Inflammatory macrophage (primary cell): ENCODE measurements at places on chromosomes 12 and 14.

DNA sequence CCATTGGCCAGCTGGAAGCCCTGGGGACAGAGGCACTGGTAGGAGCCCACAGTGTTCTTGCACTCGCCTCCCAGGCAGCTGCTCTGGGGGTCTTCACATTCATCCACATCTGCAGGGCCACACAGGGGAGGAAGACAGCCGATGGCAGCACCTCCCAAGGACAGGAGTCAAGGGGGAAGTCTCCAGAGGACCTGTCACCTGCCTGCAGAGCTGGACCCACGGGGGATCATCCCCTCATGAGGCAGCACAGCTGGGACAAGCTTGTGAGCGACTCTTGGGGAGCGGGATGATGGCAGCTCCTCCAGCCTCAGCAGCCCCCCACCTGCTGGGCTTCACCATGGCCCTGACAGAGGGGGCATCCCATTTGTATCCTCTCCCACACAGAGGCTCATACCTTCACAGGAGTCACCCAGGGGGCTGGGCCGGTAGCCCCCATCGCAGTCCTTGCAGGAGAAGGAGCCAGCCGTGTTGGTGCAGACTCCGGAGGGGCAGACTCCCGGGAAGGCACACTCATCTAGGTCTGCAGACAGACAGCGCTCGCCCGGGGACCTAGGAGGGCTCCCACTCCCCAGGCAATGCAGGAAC lies 15.4 kb downstream of the ISCA2 start:
- DNase-seq, result no peak

GRCh38 chr12:76176940-76177339 lies 92.5 kb upstream of the NAP1L1 start:
- no peak for DNase-seq

GRCh38 chr12:106861984-106862916 lies 87.8 kb downstream of the RIC8B start:
- DNase-seq, result peak; percentile 24

- DNase-seq, result no peak
These were observed 36.3 kb downstream of the STON2 start for GRCh38 chr14:81363746-81364378.

GRCh38 chr12:52965337-52965731 lies 16.4 kb downstream of the KRT18 start:
- DNase-seq, result no peak

DNA sequence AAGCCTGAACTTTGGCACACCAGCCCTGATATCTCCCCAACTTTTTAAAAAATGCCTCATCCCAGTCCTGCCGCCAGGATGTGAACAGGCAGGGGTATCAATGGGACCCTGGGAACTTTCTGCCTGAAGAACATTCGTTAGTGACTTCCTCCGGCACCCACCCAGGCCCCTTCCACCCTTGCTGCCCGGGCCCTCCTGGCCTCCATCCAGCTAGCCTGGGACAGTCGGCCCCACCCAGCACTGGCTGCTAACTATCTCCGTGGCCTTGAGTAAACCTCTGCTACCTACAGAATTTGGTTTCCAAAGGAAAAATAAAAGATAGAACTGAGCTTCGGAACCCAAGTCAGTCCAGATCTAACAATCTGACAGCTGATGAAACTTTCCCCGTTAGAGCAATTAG lies 14.3 kb downstream of the SCARB1 start:
- DNase-seq, result no peak

DNA sequence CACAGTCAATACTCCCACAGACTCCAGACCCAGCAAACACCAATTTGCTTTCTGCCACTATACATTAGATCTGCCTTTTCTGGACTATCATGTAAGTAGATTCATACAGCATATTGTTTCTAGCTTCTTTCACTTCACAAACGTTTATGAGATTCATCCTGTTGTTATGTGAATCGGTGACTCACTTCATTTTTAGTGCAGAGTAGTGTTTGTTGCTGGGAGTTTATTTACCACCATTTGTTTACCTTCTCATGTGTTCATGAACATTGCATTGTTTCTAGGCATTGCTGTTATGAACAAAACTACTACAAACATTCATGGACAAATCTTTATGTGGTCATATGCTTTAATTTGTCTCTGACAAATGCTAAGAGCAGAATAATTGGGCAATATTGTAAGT lies 807.8 kb upstream of the TMEM132C start:
- no peak for DNase-seq

GRCh38 chr12:89791286-89791685 lies 82.6 kb upstream of the ATP2B1 start:
- peak; percentile 20 for DNase-seq

DNA sequence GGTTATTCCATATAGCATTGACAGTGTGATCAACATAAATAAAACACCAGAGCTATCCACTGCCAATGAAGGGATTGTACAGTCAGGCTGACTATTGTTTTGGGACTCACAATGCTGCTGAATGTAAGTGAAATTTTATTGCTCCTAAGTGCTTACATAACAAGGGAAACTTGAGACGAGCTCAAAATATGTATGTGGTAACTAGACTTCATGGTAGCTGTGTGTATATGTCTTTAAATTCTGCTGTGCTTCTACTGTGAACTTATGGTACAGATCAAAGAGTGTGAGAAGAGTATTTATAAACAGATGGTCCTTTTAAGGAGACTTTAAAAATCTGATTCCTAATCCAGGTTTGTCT lies 6.9 kb downstream of the FLRT2 start:
- DNase-seq, result no peak

DNA sequence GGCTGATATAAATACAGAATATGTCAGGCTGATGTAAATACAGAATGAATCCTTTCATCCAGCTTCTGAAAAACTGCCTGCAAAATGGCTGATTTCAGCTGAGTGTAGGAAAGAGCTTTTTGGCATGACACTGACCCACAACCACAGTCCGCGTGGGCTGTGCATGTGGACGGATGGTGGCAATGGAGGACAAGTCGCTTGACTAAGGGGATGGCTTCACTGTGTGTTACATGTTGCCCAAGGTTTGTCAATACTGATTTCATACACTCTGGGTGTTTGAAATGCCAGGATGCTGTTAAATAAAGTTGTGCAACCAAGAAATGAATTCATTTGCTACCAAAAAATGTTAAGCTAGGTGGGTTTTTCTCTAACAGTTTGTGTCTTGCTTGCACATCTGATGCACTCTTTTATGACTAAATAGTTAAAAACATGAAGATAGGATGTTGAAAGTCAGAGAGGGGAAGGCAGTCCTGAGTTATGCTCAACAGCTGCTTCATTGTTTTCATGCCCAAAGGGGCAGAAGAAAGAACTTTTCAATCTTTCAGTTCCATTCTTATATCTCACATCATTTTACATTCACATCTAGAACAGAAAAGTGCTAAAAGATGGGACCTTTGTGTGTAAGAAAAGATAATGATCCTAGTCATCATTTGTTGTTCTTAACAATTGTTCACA lies 36.5 kb upstream of the OVCH1 start:
- no peak for DNase-seq

DNA sequence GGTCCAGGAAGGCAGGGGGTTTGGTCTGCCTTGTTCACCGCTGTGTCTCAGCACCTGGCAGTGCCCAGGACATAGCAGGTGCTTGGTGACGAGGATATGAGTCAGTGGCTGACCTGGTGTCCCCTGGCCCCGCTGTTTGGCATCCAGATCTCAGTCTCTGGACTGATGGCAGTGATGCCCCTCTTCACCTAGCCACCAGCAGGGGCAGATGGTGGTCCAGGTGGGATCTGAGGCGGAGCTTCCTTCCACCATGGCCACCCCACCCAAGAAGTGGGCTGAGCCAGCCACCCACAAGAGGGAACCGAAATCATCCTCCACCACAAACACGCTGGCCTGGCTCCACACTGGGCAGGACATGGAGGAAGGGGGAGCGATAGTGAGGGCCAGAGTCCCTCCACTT lies 16.1 kb upstream of the SH2B3 start:
- DNase-seq, result no peak

- DNase-seq, result no peak
These were observed 70.6 kb upstream of the ARHGAP5 start for GRCh38 chr14:32006263-32007110.

GRCh38 chr12:108570743-108571608 lies 8.6 kb downstream of the ISCU start:
- DNase-seq, result no peak

- no peak for DNase-seq
These were observed 27.0 kb downstream of the SLC25A21 start for GRCh38 chr14:37145395-37145794.

- no peak for DNase-seq
These were observed 13.3 kb downstream of the STX2 start for GRCh38 chr12:130825771-130826150.

GRCh38 chr12:118682656-118683055 lies 298.7 kb upstream of the SRRM4 start:
- no peak for DNase-seq

- DNase-seq, result no peak
These were observed 435.4 kb downstream of the EGLN3 start for GRCh38 chr14:33515441-33515840.

- DNase-seq, result no peak
These were observed 75.9 kb downstream of the CCDC88C start for GRCh38 chr14:91341751-91342154.

DNA sequence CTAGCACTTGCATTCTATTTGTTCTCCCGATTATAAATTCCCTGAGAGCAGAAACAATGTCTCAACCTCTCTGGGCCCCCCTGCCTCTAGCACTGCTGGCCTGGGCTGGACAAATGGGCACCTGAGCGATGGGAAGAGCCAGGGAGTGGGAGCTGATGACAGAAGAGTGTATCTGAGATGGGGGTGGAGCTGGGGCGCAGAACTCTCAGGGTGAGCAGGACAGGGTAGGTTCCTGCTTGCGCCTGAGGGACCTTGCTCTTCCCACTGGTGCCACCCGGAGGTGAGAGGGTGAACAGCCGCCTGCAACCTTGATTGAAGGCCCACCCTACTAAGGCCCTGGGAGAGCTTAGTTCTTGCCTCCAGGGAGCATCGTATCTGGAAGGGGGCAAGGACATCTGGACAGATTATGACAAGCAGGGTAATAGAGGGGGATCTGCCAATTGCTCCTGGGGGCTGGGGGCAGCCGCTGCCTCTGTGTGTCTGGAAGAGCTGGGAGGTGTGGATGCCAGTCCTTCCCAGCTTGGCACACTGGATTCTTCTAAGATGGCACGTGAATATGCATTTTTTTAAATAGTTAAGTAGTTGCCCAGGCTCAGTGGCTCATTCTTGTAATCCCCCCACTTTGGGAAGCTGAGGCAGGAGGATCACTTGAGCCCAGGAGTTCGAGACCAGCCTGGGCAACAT lies 43.0 kb upstream of the TSPAN9 start:
- DNase-seq, result peak; percentile 58

GRCh38 chr12:32002848-32003493 lies 43.8 kb downstream of the RESF1 start:
- no peak for DNase-seq

- DNase-seq, result no peak
These were observed 14.5 kb downstream of the DYRK2 start for GRCh38 chr12:67662910-67663538.

DNA sequence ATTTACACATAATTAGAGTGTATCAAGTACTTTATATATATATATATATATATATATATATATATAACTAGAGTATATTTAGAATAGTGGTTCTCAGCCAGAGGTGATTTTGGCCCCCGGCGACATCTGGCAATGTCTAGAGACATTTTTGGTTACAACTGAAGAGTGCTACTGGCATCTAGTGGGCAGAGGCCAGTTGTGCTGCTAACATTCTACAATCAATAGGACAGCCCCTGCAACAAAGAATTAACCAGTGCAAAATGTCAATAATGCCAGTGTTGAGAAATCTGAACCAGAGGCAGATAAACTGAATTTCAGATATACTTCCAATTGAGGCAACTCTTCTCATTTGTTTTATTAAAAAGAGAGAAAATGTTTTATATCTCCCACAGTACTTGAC lies 8.9 kb downstream of the GTF2A1 start:
- DNase-seq, result peak; percentile 55

DNA sequence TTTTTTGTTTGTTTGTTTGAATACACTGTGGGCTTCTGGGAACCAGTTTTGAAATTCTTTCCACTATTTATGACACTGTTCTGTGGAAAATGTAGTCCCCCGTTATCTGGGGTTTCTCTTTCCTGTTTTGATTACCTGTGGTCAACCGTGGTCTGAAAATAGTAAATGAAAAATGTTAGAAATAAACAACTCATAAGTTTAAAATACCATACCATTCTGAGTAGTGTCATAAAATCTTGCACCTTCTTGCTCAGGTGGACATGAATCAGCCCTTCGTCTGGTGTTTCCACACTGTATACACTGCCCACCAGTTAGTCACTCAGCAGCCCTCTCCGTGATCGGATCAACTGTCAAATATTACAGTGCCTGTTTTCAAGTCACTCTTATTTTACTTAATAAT lies 5.1 kb upstream of the PAPOLA start:
- no peak for DNase-seq

DNA sequence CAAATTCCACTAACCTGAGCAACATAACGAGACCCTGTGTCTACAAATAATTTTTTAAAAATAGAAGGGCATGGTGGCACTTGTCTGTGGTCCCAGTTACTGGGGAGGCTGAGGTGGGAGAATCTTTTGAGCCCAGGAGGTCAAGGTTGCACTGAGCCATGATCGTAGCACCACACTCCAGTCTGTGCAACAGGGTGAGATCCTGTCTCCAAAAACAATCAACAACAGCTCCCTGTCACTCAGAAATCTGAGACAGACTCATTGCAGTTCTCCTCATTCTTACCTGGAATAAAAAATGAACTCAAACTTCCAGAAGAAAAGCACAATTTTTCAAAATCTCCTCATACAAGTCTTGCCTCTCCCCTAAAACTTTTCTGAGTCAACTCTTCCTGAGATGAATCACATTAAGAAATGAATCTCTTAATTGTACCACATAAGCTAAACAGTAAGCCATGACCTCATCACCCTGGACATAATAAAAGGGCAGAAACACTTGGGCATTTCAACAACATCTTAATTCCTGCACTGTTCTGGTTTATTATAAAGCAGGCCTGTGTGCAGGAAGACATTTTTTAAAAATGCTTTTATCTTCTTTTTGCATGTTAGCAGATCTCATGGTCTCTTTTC lies 214.3 kb upstream of the CDKN3 start:
- no peak for DNase-seq

DNA sequence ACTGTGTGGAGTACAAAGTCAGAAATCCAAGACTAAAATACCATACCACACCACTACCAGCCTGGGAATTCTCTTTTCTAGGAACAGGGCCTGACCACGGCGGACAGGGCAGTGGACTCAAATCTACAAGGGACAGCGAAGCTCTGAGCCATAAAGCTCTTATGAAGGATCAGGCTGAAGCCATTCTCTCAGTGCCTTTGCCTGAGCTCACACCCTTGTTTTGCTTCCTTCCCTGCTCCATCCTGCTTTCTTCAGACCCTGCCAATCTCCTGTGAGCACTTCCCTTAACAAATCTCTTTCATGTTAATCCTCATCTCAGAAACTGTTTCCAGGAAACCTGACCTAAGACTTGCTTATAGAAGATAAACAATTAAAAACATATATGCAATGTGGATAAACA lies 398.5 kb downstream of the MDGA2 start:
- DNase-seq, result no peak

- no peak for DNase-seq
These were observed 329.1 kb upstream of the ATP2B1 start for GRCh38 chr12:90037740-90038139.

- DNase-seq, result no peak
These were observed 177.6 kb downstream of the TMEM132C start for GRCh38 chr12:128444598-128444997.
